ENCODE measurements at places on chromosomes 6 and 20. TPM values are rescaled to one million over a fixed set of nuclear protein-coding genes. Genes with fewer than 3 reads are reported as not detected.

The CEP250 gene
- polyA plus RNA-seq: 39.1 TPM

The DCDC2 gene
- 0.64 TPM for polyA plus RNA-seq

The SPATA25 gene
- 6.6 TPM for polyA plus RNA-seq

The DNAH8 gene
- polyA plus RNA-seq: not detected

The HTR1B gene
- 0.97 TPM for polyA plus RNA-seq

The SNX14 gene
- polyA plus RNA-seq: 58.1 TPM

Data from cardiac muscle cell (in vitro differentiated cells and primary cell).